ENCODE measurements at places on chromosomes 3 and 15.

DNA sequence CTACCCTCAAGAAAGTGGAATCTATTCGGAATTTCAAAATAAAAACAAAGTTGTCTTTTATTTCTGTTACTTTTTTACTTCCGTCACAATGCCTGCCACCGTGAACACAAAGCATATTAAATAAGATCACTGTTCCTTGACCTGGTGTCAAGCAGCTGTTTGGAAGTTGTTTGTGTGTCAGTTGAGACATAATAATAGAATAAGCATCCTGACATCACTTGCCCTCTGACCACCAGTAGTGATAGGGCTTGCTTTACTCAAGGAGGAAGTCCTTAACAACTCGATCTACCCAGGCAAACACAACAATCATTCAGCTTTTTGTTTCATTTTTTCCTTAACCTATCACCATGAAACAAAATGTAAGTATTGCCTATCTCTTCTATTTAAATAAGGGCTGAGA, 454.4 kb upstream of the RASGRP1 start:
- DNase-seq: no peak

GRCh38 chr15:70714015-70714414, 49.3 kb downstream of the UACA start:
- no peak for DNase-seq

DNA sequence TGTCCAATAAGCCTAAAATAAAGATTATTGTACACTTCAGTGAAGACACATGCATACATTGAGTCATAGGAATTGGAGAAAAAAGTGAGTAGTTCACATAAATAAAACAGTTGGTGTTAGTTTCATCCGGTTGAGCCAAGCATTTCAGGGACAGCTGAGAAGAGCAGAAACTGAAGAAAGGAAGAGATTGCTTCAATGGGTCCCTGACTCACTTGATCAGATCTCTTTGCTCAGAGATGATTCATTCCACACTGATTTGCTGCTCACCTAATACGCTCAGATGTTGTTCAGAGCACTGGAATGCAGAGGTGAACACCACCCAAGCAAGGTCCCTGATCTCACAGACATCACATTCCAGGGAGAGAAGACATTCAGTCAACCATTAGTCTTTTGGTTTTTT, 93.7 kb downstream of the RAD18 start:
- no peak for DNase-seq

GRCh38 chr3:183581496-183582155, 26.1 kb upstream of the KLHL6 start:
- no peak for DNase-seq

- DNase-seq: no peak
These were observed 111.7 kb upstream of the TP63 start for GRCh38 chr3:189519458-189519857.

GRCh38 chr3:95588473-95588872, 1225.9 kb upstream of the EPHA6 start:
- DNase-seq: no peak

- no peak for DNase-seq
These were observed 19.7 kb downstream of the PLSCR2 start for GRCh38 chr3:146449613-146450012.

GRCh38 chr15:64979252-64979710, 10.4 kb downstream of the SPG21 start:
- DNase-seq: no peak

GRCh38 chr3:130688015-130688688, 58.5 kb downstream of the PIK3R4 start:
- DNase-seq: no peak

GRCh38 chr3:152621967-152622810, 212.7 kb upstream of the P2RY1 start:
- no peak for DNase-seq

DNA sequence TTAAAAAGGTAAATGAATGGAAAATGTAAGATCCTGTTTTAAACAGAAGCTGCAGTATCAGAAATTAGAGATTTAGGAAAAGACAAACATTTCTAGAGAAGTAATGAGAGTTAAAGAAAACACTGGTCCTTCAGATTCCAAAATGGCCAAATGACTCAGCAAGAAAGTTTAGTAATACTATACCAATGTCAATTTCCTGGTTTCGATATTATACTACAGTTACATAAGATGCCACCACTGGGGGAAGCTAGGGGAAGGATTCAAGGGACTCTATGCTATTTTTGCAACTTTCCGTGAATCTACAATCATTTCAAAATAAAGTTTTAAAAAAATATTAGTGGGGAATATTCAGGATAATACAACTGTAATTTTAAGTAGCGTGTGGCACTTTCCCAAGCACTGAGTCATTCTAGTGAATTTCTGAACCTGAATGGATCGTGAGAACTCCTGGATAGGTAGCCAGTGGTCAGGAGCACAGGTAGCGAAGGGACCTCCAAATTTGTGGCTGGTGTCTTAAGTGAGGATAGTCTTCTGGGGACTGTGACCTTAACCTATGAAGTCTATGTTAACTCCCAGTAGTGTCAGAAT, 37.6 kb downstream of the TMCC1 start:
- DNase-seq: no peak

GRCh38 chr15:28289694-28290463, 32.1 kb downstream of the HERC2 start:
- no peak for DNase-seq

DNA sequence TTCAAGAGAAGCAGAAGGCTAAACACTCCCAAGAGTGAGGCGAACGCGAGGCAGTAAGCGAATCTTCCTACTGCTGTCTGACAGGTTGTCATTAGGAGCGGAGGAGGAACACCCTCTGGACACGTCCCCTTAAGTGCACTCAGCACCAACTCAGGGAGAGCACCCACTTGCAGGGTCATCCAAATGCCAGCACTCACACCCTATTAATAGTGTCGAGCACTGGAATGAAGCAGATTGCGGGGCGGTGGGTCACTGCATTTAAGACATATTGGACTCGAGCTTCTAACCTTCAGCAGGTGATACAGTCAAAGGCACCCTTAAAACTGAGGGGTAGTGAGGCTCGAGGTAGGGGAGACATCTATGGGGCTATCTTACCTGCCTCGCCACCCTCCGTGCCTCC, 28.7 kb downstream of the SH3BP5 start:
- no peak for DNase-seq
